ENCODE measurements at places on chromosomes 1 and 21.

- no peak for DNase-seq
Measured at GRCh38 chr1:183330335-183330734, 87.8 kb downstream of the NMNAT2 start.

DNA sequence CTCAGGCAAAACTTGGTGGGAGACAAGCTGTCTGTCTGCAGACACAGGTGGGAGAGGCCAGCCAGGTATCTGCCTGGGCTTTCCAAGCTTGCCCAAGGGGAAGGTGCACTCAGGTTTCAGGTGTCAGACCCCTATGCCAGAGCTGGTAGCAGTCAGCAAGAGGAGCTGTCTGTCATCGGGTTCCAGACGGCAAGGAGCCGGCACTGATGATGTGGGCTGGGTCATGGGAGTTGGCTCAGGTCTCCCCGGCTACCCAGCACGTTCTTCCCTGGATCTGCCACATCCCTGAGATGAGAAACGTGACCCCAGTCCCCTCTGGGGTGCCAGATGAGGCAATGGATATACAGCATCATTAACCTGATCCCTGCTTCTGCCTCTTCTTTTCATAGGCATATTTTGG is 23.0 kb downstream of the TMCC2 start:
- DNase-seq: no peak

DNA sequence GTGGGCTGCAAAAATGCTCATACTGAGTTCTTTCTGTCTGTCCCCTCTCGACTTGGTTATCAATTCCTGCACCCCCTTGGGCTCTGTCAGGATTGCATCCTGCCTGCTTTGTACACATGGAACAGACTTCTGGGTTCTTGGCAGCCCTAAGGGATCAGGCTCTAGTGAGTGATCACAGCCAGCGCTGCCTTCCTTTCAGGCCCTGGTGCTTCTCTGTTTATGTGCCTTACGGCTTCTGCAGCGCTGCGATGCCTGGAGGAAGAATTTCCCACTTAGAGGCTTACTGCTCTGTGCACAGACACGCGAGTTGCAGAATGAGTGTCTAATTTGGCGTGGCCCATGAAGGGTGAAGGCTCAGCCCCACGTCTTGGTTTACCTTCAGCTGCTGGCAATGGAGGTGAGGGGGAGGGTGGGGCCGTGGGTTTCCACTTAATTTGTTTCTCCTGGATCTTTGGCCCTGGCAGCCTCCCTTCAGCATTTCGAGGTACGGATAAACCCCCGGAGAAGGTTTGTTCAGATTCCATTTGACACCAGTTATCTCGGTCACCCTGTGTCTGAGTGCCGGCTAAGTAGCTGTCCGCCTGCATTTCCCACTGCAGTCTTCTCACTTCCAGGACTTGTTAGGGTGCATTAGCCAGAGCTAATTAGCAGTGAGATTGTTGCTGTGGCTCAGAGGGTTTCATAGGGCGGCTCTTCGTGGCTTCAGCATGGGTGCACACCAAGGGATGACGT is 227.3 kb downstream of the DYRK1A start:
- no peak for DNase-seq

DNA sequence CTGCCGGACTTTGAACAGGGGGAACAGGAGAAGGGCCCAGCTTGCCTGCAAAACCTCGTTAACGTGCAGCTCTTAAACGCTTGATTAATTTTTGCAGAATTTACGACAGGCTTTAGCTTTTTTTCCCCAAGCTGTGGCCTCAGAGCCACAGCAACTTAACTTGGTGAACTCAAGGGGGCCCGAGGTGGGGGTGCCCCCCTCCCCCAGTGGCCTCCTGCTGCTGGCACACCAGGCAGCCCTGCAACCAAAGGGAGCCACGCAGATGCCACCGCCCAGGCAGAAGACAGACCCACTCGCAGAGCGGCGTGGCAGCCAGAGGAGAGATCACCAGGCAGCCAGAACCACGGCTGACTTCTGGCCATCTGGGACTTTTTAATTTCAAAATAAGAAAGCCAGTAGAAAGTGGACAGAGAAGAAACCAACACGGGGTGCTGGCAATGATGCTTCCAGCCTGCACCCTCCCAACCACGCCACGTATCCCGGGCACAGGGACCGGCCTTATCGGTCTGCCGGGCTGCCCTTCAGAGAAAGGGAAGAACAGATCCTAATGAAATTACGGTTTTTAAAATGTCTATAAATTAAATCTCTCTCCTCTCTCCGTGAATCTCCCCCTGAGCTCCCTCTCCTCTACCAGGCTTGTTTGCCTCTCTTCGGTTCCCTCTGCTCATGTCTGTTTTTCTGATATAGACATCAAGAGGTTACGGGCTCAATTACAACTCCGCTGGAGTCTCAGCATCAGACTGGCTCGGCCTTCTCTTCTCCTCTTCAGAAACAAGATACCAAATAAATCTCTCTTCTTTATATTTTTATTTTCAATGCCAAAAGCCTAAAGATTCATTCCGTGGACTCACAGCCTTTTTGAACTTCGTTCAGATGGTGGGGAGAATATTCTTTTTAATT is 6.4 kb downstream of the CASZ1 start:
- DNase-seq: no peak

- no peak for DNase-seq
Measured at GRCh38 chr1:203069030-203069747, 16.6 kb downstream of the MYOG start.

GRCh38 chr1:100719490-100719889 is at the start of gene VCAM1:
Gene VCAM1, plus strand, starts transcription at chr1:100719742. Its CDS starts 119 bp downstream, at chr1:100719861.
- DNase-seq: no peak

DNA sequence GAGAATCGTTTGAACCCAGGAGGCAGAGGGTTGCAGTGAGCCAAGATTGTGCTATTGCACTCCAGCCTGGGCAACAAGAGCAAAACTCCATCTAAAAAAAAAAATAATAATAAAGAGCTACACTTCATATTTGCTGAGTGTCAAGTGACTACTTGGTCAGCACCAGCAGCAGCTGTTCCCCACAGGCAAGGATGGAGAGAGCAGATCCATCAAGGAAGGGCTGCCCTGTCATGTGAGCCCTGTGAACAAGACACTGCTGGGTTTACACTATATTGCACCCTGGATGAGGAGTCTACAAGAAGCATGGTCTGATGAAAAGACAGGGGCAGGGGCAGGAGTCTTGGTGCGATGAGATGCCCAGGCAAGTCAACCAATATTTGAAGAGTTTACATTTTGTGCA is 3.6 kb downstream of the CTNNBIP1 start:
- no peak for DNase-seq

GRCh38 chr1:214244841-214245240 is 36.1 kb upstream of the SMYD2 start:
- DNase-seq: no peak

DNA sequence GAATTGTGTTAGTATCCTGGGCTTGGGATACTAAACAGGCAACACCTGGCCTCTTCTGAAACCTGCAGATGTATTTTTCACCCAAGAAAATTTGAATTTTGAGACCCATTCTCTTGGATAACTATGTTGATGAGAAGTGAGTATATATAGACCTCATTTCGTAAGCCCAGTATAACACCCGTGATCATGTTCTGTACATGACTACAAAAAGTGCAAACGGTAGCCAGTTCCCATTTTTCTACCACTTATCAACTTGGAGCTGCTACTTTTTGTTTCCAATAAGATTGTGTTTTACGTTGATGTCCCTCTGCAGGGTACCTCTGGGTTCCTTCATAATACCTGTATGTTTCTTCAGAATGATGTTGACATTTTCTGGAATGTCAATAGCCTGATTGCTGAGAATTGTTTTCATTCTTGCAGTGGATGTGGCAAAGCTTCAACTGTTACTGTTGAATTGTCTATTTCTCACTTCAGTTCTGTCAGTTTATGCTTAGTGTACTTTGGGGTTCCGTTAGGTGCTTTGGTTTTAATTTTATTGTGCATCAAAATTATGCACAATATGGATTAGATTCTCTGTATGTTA is 48.1 kb downstream of the ZFYVE9 start:
- DNase-seq: no peak

DNA sequence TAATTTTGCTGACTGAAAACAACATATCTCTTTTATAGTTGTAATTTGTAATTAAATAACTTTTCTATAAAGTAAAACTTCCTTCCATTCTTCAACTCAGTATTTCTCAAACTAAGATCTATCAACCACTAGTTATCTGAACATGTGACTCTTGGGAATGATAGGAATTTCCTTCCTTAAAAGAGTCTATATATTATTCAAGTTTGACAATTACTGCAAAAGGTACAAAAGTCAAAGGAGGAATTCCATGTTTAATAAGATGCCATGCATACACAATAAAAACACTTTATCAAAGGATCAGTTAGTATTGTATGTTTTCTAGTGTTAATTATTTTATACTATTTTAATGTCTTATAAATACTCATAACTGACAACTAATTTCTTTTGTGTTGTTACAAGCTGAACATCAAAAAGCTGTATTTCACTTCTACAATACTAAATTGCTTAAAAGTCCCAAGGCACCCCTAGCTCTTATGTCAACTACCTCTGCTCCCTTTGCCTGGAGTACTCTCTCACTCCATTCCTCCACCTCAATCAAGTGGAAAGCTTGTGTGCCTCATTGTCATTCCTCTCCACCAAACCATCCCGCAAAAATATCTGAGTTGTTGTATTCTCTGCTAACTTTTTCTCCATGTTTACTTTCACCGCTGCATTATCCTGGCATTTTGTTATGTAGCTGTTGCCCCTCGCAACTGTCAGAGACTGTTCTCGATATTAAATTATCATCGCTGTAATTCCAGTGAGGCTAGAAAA is 67.9 kb downstream of the SLC44A5 start:
- DNase-seq: no peak

DNA sequence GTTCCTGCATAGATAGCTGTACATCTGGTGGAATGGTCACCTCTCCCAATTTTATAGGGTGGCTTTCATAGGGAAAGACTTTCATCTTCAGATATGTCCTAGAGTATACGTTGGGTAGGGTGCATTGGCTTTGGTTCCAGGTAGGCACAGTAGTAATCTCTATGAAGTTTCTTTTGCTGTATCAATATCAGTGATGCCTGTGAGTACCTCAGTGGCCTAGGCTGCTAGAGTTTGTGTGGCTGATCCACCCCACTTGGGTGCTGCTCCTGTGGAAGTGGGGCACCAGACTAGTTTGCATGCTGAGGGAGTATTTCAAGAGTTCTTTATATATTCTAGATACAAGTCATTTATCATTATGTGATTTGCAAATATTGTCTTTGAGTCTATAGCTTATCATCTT is 370.5 kb upstream of the VAMP3 start:
- no peak for DNase-seq

DNA sequence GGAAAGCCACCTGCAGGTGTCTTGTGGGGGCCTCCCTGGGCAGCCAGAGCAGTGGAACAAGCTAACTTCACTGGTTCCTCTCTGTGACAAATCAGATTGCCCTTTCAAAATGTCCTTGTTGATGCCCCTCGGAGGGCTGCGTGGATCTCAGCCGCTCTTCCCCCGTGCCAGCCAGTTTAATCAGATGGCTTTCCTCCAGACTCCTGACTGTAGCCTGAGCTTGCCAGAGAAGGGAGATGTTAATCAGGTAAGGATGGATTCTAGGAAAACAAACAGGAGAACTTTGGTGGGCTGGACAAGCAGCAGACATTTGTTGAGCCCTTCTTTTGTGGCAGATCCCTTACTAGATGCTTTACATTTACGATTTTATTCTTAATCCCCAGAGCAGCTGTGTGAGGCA is 88.2 kb downstream of the DMRTA2 start:
- no peak for DNase-seq

DNA sequence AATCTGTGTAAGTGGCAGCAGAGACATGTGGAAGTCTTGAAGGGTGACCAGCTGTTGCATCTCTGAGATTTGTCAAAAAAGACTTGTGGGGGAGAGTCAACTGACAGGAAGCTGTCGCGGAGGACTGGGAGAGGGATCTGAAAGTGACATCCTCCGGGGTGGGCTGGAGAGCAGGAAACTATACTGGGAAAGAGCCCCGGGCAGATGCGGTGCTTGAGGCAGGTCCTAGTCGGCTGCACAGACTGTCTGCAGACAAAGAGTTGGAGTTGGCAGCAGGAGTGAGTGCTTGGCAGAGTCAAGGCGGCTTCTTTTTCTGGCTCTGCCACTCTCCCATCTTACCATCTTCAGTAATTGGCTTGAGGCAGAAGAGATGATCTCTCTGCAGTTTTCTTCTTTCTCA is 294.0 kb upstream of the C1orf87 start:
- DNase-seq: no peak

- DNase-seq: no peak
Measured at GRCh38 chr1:77039739-77040138, 172.5 kb downstream of the ST6GALNAC5 start.

Measured in stimulated activated CD4-positive, alpha-beta T cell treated with anti-CD3 and anti-CD28 coated beads, TNF-alpha, amount 100 ng/mL, for 4 hours (primary cell).